ENCODE measurements at places on chromosomes 3 and 15.
A peak's percentile ranks its signal among the peaks of the same experiment; 100 is the strongest.

GRCh38 chr15:45027220-45027619 lies 4.2 kb downstream of the SORD start:
- DNase-seq = no peak

DNA sequence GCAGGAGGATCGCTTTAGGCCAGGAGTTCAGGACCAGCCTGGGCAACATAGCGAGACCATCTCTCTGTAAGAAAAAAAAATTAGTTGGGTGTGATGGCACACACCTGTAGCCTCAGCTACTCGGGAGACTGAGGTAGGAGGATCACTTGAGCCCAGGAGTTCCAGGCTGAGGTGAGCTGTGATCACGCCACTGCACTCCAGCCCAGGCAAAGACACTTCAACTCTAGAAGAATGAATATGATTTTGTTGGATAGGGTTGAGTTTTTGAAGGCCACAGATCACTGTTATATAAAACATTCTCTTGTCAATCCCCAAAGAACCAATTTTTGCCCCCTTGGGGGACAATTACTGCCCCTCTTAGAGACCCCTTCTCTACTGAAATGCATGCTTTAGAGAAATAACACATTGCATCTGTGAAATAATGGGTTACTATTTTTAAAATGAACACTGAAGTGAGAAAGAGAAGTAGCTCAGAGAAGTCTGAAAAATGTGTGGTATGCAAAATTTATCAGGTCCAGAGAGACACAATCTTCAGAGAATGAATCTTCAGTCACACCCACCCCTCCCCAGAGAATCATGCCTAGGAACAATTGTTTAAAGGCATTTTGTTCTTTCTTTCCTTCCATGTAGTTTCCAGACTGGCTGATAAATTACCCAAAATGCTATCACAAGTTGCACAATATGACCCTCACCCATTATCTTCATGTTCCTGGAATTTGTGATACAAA lies 42.7 kb downstream of the METTL6 start:
- no peak for DNase-seq

DNA sequence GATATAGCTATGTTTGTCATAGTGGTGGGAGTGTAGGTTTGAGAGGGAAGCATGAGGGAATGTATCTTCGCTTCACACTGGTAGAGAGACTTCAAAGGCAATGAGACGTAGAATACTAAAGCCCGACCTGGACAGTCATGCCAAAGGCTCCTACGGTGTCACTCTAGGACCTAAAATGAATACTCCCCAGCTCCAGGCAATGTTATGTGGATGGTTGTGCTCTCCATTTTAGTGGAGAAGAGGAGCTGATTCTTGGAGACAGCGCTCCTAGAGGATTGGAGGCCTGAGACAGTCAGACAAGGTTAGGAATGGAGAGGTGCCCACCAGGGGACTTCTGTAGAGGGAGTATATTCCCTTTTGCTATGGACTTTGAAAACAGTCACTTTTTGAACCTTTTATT lies 260.1 kb downstream of the MEX3B start:
- DNase-seq = no peak

DNA sequence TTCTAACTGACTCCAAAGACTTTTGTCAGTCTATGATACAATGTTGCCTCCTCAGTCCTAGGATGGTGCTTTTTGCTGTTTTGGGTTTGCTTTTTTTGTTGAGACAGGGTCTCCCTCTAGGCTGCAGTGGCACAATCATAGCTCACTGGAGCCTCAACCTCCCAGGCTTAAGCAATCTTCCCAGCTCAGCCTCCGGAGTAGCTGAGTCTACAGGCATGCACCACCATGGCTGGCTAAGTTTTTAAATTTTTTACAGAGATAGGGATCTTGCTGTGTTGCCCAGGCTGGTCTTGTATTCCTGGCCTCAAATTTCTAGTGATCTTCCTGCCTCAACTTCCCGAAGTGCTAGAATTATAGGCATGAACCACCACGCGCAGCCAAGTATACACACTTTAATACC lies 22.5 kb downstream of the RUBCN start:
- no peak for DNase-seq

DNA sequence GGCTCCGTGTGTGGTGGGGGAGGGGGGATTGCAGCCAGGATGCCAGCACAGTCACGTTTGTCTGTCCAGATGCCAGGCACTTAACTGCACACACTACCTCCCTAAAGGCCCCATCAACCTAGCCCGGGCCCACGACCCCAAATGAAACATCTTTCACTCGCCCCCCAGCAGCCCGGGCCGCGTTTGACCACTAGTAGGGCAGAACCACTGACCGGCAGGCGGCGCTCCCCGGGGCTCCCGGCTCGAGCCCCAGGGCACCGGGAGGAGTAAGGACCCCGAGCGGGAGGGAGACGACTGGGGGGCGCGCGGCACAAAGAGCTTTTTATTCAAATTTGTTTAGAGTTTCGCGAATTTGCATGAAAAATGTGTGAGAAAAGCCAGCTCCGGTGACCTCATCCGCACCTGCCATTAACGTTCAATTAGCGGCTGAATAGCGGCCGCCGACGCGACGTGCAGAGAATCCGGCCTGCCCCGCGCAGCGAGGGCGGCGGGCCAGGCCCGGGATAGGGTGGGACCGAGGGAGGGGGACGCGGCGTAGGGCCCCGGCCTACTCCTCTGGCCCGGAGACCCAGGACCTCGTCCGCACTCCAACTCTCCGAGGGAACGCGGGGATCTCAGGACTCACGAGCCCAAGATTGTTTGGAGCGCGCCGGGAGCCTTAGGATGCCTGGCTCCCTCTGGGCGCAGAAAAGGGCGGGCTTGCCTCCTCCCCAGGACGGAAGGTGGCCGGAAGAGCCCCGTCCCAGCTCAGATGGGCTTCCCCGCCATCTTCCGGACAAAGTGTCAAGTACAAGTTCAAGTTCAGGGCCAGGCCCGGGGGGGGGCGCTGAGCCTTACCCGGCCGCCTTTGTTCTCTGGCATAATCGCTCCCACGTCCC lies 64.9 kb upstream of the POLG start:
- DNase-seq = peak; percentile 45

GRCh38 chr3:53169045-53169831 lies 8.2 kb downstream of the PRKCD start:
- DNase-seq = no peak

DNA sequence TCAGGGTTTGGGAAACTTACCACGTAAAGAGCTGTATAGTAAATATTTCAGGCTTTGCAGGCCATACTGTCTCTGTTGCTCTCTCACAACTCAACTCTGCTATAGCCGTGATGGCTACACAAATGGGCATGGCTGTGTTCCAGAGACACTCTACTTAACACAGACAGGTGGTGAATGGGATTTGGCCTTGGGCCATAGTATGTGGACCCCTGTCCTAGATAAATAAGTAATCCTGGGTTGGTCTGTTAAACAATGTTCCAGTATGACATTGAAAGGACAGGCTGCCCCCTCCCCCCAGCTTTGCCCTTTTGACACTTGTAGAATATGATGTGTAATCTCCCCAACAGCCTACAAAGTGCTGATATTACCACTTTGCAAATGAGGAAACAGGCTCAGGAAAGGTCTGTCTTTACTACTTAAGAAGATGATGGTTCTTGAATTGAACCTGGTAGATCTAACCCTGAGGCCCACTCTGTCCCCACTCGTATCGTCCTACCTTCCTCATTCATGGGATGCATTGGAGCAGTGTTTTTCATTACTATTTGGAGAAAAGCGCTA lies 38.4 kb downstream of the SLCO3A1 start:
- no peak for DNase-seq

GRCh38 chr3:188950832-188951489 lies 220.8 kb upstream of the TPRG1 start:
- DNase-seq = no peak

- DNase-seq = no peak
Observed at GRCh38 chr3:73734211-73735089, 109.7 kb upstream of the PDZRN3 start.

DNA sequence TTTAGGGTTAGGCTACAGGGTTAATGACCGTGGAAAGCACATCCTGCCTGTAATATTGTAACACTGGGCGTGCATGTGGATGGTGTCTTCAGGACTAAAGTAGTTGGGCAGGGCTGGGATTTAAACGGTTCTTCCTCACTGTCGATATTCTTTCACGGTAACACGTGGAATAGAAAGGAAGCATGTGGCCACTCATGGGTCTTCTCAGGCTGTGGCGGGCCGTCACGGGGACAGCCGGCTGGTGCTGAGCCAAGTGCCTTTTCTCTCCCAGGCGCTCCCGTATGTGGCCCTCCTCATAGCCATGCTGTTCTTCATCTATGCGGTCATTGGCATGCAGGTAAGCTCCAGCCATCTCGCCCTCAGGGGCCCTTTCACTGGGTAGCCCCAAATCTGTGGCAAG lies 73.7 kb downstream of the CHDH start:
- no peak for DNase-seq

GRCh38 chr15:82566690-82567089 lies 26.4 kb upstream of the RPS17 start:
- DNase-seq = no peak

- no peak for DNase-seq
Observed at GRCh38 chr3:167559924-167560323, 86.1 kb upstream of the SERPINI2 start.

- no peak for DNase-seq
Observed at GRCh38 chr3:57199895-57200297, at the start of gene HESX1. HESX1 (minus strand) TSS chr3:57199978; CDS start chr3:57199918, 60 bp downstream.

DNA sequence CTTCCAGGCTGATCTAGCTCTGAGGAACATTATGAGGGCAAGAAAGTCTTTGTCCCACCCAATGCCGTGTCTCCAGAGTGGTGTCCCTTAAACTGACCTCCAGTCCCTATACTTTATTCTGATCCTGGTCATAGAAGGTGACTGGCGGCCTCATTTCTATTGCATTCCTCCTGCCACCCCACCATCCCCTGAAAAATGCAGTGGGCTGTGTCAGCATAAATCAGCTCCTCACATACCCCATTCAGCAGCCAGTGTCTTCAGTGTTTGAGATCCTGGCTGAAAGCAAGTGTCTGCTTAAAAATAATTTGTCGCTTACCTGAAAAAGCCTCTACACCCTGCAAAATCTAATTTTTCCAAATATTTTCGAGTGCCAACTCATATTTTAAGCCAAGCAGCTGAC lies 346.1 kb downstream of the FEZF2 start:
- no peak for DNase-seq

GRCh38 chr15:99105514-99106341 lies 848 bp downstream of the SYNM start:
- DNase-seq = peak; percentile 81

- DNase-seq = no peak
Observed at GRCh38 chr15:69973102-69973714, 124.5 kb downstream of the TLE3 start.

DNA sequence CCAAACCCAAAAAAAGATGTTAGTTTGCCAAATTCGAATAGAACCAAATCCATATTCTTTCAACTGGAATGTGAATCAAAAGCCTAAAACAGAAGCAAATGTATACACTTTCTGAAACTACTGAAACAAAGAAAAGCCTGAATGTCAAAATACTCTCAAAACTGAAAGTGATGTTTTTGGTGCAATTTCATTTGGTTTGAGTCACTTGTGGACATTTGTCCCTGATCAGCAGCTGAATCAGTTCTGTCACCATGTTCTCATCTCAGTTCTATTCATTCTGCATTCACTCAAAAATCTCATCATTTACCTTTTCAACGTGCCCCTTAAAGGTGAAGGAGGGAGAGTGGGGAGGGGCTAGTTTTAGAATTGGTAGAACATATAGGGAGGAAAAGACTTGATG lies 266.8 kb downstream of the ABHD5 start:
- no peak for DNase-seq

- no peak for DNase-seq
Observed at GRCh38 chr3:110419096-110419495, 652.5 kb upstream of the NECTIN3 start.

DNA sequence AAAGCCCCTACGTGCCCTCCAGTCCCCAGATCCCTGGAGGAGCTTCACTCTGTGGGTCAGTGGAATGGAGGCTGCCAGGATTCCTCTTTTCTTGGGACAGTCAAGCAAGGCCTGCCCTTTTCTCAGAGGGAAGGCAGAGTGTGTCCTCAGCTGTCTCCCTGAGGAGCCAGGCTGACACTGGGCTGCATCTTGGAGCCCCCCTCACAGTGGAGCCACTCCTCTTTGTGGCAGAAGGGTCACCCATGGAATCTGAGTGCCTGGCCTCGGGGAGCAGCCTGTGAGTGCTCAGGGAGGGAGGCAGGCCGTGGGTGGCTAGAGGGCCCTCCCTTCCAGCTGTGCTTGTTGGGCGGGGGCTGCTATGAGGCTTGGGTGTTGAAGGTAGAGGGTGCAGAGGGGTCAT lies 41.2 kb downstream of the BOC start:
- no peak for DNase-seq

DNA sequence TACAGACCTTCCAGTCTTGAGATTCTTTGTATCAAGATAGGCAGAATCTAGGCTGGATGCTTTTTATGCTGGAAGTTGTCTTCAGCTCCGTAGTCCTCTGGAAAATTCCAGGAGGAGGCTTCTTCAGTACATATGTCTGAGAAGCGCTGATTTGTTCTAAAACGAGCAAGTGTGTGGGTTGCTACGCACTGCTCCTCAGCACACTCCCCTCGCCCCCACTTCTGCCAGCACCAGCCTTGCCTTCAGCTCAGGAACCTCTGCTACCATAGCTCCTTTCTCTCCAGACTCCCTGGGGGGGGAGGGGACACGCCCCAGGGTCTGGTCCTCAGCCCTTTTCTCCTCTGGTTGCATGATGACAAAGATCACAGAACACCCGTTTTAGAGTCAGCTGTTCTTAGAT lies 75.5 kb upstream of the TRA2B start:
- DNase-seq = no peak

DNA sequence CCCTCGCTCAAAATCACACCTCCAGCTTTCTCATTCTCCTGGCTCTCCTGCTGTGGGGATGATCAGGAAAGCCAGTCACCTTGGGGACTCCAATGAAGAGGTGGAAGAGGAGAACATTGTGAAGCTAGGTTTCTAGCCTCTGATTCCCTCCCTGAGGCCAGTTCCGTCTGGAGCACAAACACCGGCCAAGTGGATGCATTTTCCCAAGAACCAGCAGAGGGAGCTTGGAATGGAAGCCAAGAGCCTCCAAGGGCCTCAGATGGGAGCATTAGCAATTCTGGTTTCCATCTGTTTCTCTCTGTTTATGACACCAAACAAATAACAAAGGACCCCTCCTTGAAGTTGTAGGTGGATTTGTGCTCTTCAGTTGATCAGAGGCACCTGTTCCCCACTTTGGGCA lies 40.6 kb upstream of the NMNAT3 start:
- DNase-seq = no peak

DNA sequence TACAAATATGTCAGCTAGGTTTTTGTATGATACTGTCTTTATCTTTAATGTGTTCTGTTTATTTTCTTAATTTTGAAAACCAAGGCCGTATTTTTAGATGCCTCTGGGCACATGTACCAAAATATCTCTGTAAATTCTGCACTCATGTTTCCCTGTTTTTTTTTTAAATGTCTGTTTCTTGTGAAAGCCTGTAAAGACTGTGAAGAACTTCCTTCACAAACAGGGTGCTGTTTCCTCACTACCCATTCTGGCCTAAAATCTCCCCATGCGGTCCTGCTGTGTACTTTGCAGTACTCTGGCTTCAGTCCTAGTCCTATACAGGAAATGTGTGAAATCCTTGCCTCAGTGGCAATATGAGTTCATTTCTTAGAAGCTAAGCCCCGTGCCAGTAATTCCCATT lies 133.4 kb upstream of the ZBTB20 start:
- no peak for DNase-seq

- no peak for DNase-seq
Observed at GRCh38 chr3:136251511-136251910, 1.4 kb downstream of the PCCB start.

All from right kidney (tissue), 9 donors.